NCI-H1417 (cell line): ENCODE measurements at places on chromosomes 12 and 14.

DNA sequence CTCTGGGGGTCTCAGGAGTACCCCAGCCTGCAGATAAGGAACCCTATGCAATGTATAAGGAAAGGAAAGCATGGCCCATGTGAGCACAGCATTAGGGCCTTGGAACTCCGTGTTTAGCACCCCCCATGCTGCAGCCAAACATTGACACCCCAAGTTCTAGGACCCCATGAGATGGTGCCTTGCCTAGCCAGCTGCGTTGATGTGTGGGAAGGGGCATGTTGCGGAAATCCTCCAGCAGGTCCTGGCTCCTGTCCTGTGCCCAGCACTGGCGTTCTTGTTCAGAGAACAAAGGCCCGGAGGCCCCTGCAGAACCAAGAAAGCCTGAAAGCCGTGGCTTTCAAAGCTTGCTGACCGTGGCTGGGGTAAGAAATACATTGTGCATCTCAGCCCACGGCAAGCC is 99.4 kb upstream of the DIO3 start:
- DNase-seq: no peak

GRCh38 chr12:97713270-97713669 is 250.7 kb downstream of the RMST start:
- no peak for DNase-seq

GRCh38 chr12:8687846-8688601 is 9.8 kb upstream of the RIMKLB start:
- DNase-seq: peak; percentile 59

- DNase-seq: peak; percentile 72
Observed at GRCh38 chr12:118190266-118190665, 54.3 kb downstream of the PEBP1 start.

- DNase-seq: peak; percentile 40
Observed at GRCh38 chr12:46983393-46983793, 96.0 kb upstream of the PCED1B start.

- no peak for DNase-seq
Observed at GRCh38 chr12:28799348-28799747, 349.7 kb upstream of the FAR2 start.

DNA sequence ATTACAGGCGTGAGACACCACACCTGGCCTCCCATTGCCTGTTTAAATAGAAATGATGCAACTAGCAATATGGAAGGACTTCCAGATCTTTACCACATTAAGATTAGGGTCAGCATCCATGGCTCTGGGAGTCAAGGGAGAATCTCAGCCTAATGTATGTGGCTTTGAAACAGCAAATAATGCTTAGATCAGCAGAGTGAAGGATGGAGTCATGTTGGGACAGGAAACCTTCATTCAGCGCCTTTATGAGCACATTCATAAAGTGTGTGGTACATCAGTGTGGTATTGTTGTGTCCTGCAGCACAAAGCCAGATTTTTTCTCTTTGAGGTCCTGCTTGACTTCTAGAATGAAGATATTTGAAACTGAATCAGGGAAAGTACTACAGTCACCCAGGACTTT is 15.3 kb upstream of the SPSB2 start:
- DNase-seq: no peak

GRCh38 chr12:46917821-46918220 is 92.0 kb upstream of the SLC38A4 start:
- no peak for DNase-seq

- DNase-seq: no peak
Observed at GRCh38 chr12:48883305-48884161, 17.9 kb upstream of the RND1 start.

- no peak for DNase-seq
Observed at GRCh38 chr14:63855281-63855680, 2.5 kb downstream of the SYNE2 start.

GRCh38 chr12:67354322-67354721 is 85.2 kb downstream of the CAND1 start:
- no peak for DNase-seq

GRCh38 chr12:48936379-48936979 is 11.2 kb upstream of the FKBP11 start:
- peak; percentile 76 for DNase-seq

- no peak for DNase-seq
Observed at GRCh38 chr14:65040666-65041433, 54.2 kb downstream of the FNTB start.

GRCh38 chr12:96044017-96044942 is 8.9 kb upstream of the LTA4H start:
- no peak for DNase-seq

- no peak for DNase-seq
Observed at GRCh38 chr12:90262251-90262650, 553.6 kb upstream of the ATP2B1 start.

- no peak for DNase-seq
Observed at GRCh38 chr12:27355979-27356378, 23.3 kb downstream of the BMAL2 start.

DNA sequence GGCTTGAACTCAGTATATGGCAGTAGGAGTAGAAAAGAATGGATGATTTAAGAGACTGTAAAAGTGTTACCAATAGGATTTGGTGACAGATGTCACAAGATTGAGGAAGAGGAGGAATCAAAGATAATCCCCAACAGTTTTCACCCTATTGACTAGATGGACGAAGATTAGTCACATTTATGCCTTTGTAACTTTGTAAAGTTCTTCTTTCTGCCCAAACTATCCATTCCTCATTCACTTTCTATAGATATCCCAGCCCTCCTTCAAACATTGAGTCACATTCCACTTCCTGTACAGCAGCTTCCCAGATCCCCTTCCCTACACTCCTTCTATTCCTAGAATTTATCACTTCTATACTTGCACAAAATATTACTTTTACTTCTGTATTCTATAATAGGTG is 207.9 kb downstream of the BTG1 start:
- no peak for DNase-seq

GRCh38 chr12:125403843-125404242 is 338.6 kb downstream of the AACS start:
- DNase-seq: no peak

DNA sequence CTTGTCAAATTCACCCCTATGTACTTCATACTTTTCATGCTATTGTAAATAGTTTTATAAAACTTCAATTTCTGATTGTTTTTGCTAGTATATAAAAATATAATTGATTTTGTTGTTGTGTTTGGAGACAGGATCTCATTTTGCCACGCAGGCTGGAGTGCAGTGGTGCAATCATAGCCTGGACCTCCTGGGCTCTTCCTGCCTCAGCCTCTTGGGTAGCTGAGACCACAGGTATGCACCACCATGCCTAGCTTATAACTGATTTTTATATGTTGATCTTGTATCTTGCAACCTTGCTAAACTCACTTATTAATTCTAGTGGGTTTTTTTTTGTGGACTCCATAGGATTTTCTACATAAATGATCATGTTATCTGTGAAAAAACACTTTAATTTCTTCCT is 23.5 kb downstream of the ATP5MC2 start:
- no peak for DNase-seq

GRCh38 chr14:98906123-98906995 is 365.6 kb downstream of the BCL11B start:
- no peak for DNase-seq

GRCh38 chr14:105086833-105087307 is 21.6 kb upstream of the GPR132 start:
- peak; percentile 61 for DNase-seq

DNA sequence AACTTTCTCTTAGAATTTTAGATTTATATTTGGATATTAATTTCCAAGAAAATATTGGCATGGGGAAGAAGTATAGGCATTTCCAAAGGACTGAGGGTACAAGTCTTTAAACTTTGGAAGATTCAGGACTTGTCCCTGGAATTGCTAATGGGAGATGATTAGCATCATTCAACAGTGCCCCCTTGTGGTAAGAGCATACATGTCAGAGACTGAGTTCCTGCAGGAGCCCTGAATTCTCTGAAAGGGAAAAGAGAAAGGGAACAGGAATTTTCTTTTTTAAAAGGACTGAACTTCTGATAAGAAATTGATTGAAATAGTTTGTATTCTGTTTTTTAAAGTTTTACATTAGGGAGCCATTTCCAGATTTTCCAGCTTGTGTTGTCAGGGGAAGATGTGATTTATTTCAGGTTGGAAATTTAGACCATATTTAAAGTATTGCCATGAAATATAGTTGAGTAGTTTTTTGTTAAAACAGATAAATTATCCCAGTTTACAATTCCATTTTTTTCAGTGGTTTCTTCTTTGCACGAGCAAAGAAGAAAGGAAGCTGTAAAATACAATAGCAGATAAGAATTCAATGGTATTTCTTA is 44.0 kb upstream of the REP15 start:
- DNase-seq: peak; percentile 80

DNA sequence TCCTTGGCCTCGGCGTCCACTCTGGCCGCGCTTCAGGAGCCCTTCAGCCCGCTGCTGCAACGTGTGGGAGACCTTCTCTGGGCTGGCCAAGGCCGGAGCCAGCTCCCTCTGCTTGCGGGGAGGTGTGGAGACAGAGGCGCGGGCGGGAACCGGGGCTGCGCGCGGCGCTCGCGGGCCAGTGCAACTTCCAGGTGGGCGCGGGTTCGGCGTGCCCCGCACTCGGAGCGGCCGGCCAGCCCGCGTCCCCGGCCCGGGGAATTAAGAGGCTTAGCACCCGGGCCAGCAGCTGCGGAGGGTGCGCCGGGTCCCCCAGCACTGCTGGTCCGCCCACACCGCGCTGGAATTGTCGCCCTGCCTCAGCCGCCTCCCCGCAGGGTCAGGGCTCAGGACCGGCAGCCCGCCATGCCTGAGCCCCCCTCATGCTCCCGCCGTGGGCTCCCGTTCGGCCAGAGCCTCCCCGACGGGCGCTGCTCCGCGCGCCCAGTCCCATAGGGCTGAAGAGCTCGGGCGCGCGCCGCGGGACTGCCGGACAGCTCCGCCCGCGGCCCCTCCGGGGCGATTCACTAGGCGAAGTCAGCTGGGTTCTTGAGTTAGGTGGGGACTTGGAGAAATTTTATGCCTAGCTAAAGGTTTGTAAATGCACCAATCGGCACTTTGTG is 673.9 kb downstream of the SLC16A7 start:
- no peak for DNase-seq

- DNase-seq: no peak
Observed at GRCh38 chr14:79552778-79553177, 658.5 kb downstream of the DIO2 start.

GRCh38 chr12:50268482-50268881 is 14.8 kb downstream of the LIMA1 start:
- no peak for DNase-seq

DNA sequence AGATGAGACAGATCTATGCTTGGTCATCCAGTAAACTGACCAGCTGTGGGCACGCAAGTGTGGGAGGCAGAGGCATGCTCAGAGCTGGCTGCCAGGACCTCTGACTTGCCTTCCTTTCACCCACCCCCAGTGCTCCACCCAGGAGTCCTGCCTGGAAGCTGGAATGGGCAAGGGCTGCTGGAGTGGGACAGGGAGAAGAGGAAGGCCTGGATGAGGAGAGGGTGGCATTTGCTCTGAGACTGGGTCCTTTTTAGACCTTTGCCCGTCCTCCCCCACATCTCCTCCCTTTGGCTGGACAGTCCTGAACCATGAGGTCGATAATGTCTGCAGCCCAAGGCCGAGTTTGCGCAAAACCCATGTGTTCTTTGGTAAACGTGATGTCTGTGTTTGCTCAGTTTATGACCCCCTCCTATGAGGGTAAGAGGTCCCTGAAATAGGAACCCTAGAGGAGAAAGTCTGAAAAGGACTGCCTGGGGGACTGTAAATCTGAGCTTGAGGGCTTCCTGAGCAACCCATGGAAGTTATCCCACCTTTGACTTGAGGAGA is 3.8 kb upstream of the INHBE start:
- no peak for DNase-seq

DNA sequence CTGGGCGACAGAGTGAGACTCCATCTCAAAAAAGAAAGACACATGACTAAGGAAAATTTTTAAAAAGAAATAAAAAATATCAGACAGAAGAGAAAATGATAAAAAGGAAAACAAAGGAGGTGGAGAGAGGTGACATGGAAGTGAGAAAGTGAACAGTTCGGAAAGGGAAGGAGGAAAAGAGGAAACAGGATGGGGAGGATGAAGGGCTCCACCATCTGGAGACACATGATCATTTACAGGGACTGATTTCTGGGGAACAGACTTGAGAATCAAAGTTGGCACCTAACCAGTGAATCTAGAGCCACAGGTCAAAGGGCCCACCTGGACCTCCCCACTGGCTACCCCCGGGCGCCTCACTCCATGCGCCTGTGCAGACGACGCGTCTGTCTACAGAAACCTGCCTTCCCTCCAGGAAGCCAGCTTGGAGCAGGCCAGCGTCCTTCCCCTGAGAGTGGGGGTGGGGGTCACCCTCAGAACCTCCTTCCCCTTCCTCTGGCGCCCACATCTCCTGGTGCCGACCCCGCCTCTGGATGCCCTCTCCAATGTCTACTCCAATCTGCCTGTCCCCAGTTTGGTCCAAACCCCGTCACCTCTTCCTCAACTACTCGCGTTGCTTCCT is 60.5 kb downstream of the AMN start:
- DNase-seq: no peak

GRCh38 chr14:27845241-27845850 is 921.2 kb upstream of the FOXG1 start:
- DNase-seq: no peak

DNA sequence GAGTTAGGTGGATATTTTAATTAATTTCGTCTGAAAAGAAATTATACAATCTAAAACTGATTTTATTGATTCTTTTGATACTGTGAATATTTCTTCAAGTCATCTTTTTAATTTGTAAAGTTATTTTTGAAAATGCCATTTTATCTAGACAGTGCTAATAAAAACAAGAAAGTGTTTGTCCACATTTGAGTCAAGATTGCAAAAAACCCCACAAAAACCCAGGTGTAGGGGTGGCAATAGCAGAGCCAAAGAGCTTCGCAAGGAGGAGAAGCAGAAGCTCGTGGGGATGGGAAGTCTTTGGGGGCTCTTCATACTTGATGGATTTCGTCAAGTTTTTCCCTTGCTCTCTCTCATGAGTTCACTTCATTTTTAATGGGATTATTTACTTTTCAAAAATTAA is 6.0 kb downstream of the RNASE6 start:
- DNase-seq: no peak

DNA sequence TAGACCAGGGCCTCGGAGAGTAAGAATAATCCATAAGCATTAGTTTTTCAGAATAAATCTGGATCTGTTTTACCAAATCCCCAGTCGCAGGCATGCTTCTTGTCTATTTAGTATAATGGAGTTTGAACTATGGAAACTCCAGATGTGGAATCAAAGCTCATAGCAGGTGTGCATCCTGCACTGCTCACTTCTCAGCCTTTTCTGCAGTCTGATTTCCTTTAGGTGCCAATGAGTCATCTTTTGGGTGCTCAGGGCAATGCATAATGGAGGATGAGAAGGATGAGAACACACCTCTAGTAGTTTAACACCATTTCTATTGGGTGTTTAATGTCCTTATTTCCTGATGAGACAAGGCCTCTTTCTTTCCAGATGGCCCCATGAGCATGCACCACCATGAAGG is 961.2 kb downstream of the TMEM121 start:
- DNase-seq: no peak

- DNase-seq: no peak
Observed at GRCh38 chr12:5614256-5614655, 182.3 kb downstream of the NTF3 start.

DNA sequence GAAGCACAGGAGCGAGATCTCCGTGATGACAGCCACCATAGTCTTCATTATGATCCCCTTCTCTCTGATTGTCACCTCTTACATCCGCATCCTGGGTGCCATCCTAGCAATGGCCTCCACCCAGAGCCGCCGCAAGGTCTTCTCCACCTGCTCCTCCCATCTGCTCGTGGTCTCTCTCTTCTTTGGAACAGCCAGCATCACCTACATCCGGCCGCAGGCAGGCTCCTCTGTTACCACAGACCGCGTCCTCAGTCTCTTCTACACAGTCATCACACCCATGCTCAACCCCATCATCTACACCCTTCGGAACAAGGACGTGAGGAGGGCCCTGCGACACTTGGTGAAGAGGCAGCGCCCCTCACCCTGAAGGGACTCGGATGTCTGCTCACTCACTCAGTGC is 775 bp downstream of the OR10P1 start:
- DNase-seq: no peak
